Left renal cortex interstitium (tissue), 4 donors: ENCODE measurements at places on chromosomes 3 and 15. TPM values are rescaled to one million over a fixed set of nuclear protein-coding genes. Genes with fewer than 3 reads are reported as not detected.

Gene GTF2A2
- polyA plus RNA-seq, result 119 TPM

Gene SHC4
- polyA plus RNA-seq, result 3.2 TPM

Gene SEMA3G
- polyA plus RNA-seq, result 35.3 TPM

Gene FAM107A
- polyA plus RNA-seq, result 7.4 TPM

GRCh38 chr15:36529296-36530011 is 50.0 kb upstream of the CDIN1 start:
- no peak for DNase-seq

DNA sequence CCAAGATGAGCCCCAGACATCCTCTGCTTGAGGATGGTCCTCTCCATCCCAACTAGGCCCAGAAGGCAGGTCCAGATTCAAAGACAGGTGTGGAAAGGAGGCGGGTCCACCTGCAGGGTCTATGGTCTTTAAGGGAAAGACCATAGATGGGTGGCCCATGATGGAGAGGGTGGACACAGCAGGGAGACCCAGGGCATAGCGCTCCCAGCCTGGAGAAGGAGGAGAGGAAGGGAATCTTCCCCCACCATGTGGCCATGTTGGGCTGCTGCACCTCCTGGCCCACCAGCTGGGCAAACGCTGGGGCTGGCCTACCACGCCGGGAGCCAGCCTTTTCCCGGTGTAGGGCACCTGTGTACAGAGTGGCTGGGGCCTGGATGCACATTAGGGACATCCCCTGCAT is 265.2 kb upstream of the TLE3 start:
- DNase-seq, result no peak

DNA sequence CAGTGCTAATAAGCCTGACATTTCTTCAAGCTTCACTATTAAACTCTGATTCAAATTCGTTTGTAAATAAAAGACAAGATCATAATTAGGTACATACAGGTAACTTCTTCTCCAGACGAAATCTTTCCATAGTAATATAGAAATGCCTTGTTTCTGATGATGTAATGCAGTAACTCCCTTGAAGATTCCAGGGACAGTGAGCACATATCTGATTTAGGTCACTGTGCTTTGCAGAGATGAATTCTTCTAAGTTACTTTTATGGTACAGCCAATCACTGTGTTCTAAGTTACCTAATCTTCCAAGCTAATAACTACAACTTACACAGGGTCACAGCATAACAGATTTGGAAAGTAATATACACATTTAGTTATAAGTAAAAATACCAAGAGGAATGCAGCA is 27.6 kb downstream of the SLC4A7 start:
- no peak for DNase-seq

DNA sequence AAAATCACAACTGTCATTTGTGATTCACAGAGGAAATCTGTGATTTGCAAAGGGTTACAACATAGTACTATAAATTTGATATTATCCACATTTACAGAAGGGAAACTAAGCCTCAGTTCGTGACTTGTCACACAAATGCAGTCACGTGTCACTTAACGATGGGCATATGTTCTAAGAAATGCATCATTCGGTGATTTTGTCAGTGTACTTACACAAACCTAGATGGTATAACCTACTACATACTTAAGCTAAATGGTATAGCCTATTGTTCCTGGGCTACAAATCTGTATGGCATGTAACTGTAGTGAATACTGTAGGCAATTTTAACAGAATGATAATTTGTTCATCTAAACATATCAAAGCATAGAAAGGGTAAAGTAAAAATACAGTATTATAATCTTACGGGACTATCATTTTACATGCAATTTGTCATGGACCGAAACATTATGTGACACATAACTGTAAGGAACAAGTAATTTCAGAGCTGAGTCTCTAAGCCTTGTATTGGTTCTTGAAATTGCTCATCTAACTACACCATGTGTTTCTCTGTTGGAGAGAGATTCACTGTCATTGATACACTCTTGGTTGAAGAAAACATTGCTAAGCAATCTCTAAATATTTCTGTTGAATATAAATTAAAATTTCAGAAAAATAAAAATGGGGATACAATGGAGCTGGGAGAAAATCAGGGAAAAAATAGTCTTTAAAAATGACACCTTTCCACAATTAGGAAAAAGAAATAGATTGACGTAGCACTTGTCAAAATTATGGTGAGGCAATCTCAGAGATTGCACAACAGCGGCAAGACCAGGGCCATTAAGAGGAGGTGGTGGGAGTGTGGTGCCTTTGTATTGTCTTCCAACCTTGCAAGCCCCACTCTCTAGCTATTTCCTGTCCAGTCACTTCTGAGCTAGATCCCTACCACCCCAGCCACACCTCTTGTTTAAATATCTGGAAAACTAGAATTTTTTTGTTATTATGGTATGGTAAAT is 645.8 kb upstream of the TBL1XR1 start:
- DNase-seq, result no peak

DNA sequence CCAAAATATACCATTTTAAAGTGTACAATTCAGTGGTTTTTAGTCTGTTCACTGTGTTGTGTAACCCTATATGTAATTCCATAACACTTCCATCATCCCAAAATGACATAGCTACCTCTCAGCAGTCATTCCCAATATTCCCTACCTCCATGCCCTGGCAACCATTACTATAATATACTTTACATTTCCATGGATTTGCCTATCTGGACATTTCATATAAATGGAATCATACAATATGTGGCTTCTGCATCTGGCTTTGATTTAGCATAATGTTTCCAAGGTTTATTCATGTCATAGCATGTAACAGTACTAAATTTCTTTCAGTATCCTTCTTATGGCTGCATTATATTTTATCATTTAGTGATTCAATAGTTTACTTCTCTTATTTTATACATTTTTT is 25.3 kb downstream of the FAM98B start:
- no peak for DNase-seq

- DNase-seq, result no peak
Measured at GRCh38 chr3:156664831-156665178, 9.6 kb upstream of the TIPARP start.

DNA sequence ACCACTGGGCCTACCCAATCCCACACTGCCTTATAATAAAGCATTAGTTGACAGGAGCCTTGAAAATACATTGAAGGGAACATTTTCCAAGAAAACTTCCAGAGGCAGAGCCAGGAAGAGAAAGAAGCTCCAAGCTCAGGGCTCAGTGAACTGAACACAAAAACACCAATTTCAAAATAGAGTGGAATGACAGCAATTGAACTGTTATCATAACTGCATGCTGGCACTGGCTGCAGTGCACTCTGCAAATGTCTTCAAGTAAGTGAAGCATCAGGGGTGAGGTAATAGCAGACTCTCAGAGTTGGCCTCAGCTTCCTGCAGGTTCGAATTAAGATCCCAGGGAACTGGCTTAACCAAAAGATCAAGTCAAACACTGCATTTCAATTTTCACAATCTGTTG is 388.0 kb upstream of the WNT5A start:
- DNase-seq, result no peak
